Stimulated activated CD4-positive, alpha-beta T cell treated with anti-CD3 and anti-CD28 coated beads, Interleukin-1b, Interleukin-23, amount 100 ng/mL, for 24 hours (primary cell): ENCODE measurements at places on chromosomes 12 and 14.
A peak's percentile ranks its signal among the peaks of the same experiment; 100 is the strongest.

DNA sequence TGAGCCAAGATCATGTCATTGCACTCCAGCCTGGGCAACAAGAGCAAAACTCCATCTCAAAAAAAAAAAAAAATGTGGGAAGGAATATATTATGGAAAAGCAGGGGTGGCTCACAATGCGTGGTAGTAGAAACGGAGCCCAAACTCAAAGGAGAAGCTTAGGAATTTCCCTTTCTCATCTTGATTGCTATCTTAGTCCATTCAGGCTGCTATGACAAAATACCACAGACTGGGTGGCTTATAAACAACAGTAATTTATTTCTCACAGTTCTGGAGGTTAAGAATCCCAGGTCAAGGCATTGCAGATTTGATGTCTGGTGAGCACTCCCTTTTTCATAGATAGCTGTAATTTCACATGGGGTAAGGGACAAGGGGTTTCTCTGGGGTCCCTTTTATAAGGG, 153.8 kb upstream of the KRR1 start:
- DNase-seq = no peak

- DNase-seq = no peak
These were observed 286.6 kb upstream of the FLRT2 start for GRCh38 chr14:85243321-85243720.

GRCh38 chr14:36647824-36648753, 13.6 kb upstream of the PAX9 start:
- no peak for DNase-seq

DNA sequence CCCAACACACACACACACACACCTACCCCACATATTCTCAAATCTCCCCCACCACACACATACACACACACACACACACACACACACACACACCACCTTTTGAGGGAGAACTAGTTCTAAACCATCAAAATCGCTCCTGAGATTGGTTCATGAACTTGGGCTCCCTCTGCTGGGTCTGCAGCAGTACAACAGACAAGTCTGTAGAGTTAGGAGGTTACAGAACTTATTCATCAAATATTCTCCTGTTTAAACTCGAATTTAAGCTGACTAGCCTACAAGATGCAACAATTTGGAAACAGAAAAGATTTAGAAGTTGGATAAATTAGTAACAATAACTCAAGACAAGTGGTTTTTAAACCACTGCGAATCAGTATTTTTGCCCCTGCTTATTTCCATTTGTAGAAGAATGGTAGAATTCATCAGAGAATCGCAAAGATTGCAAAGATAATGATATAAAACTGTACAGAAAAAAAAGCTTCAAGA, 136.4 kb upstream of the USP15 start:
- peak; percentile 8 for DNase-seq

DNA sequence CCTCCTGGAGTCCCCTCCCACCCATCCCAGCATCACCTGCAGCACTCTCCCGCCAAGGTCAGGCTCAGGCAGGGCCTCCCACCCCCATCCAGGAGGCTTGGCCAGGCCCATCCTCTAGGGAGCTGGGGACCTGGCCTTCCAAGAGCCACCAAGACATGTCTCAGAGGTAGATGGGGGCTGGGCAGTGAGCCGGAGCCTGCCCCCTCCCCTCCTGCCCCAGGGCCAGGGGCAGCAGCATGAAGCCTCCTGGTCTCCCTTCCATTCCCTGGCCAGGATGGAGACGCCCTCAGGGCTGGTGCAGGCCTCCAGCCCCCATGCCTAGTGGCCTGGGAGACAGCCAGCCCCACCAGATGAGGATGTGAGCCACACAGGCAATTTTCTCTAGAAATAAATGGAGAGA, 69.3 kb upstream of the C14orf180 start:
- no peak for DNase-seq

GRCh38 chr12:99917711-99918402, 66.9 kb downstream of the ANKS1B start:
- no peak for DNase-seq

DNA sequence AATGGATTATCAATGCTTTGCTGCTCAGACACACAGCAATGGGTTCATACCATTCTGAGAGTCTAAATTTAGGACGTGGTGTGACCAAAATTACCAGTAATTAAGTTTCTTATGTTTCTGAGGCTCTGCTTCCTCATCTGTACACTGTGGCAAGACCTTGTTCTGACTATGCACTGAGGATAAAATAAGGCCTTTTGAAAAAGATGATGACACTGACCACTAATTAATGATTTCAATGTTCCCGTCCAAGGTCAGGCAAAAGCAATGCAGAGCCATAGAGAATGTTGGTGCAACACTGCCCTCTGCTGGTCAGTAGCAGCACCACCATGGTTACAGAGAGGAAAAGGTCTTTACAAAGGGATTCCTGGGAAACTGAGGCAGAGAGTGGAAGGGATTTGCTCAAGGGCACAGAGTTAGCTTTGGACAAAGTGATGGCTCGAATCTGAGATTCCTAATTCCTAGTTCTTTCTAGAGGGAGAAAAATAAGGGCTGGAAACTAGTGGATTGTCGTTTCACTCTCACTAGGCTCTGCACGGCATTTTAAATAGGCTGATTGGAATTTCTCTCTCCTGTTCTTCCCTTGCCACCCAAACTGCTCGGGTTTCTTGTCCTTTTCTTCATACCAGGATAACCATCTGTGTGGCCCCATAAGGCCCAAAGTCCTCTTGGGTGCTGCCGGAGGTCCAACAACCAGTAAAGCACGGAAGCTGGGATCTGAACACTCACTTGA, 22.3 kb upstream of the P2RX7 start:
- no peak for DNase-seq

DNA sequence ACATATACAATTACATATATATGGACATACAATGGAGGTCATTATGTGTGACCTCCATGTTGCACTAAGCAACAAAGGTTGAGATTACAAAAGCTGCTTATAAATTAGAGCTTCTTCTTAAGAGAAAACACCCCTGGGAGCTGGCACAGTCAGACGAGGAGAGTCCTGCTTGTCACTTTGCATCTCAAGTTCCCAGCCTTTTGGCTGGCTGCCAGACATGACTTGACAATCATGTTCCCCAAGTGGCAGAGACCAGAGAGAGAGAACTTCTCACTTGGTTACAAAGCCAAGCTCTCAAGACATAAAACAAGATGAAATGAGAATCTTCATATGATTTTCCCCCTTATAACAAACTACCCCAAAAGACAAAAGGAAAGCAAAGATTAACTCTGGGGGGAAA, 8.5 kb upstream of the SYNJ2BP start:
- DNase-seq = no peak

- DNase-seq = no peak
These were observed 488.3 kb upstream of the FLRT2 start for GRCh38 chr14:85041618-85042017.

DNA sequence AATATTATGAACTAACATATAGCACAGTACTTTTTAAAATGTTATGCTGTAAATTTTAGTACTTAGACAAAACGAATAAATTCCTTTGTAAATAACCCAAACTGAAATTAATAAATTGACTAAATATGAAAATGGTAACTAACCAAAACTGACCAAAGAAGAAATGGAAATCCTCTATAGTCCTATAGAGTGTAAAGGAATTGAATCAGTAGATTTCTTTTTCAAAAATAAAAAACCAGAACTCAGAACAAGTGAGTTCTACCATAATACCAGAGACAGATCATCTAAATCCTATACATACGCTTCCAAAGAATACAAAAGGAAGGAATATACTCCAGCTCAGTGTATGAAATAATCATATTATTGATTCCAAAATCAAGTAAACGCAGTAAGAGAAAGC, 39.8 kb downstream of the TMPRSS12 start:
- no peak for DNase-seq

GRCh38 chr14:60161196-60162107, 3.7 kb downstream of the DHRS7 start:
- DNase-seq = no peak

DNA sequence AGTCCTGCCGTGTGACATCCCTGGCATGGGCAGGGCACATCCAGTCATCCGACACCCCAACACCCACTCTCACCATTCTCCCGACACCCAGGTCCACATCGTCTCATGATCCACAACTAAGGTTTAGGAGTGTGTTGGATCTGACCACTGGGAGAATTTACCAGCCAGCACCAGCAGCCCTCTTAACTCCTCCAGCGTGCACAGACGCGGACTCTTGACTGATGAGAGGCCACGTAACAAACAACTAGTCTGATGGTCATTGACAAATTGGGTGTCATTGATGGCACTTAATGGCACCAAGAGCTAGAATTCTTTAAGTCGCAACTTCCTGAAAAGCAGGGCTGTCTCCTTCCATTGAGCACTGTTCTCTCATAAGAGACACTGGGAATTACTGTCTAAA, 203.0 kb upstream of the SFSWAP start:
- DNase-seq = no peak

GRCh38 chr12:125436686-125437085, 371.5 kb downstream of the AACS start:
- no peak for DNase-seq

DNA sequence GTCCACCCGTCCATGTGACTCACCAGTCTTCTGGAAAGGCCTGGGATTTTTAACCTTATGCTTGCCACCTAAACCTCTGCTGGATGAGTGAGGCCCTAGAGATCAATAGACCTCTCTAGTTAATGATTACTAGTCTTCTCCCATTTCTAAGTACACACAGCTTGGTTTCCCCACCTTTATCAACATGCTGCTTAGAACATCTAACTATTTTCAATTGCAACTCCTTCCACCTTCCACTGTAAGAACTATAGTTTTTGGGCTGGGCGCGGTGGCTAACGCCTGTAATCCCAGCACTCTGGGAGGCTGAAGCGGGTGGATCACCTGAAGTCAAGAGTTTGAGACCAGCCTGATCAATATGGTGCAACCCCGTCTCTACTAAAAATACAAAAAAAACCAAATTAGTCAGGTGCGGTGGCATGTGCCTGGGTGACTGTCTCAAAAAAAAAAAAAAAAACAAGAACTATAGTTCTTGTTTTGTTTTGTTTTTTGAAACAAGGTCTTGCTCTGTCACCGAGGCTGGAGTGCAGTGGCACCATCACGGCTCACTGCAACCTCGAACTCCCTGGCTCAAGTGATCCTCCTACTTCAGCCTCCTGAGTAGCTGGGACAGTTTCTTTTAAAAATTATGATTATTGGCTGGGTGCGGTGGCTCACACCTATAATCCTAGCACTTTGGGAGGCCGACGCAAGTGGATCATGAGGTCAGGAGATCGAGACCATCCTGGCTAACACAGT, 18.7 kb upstream of the MDM2 start:
- DNase-seq = no peak

DNA sequence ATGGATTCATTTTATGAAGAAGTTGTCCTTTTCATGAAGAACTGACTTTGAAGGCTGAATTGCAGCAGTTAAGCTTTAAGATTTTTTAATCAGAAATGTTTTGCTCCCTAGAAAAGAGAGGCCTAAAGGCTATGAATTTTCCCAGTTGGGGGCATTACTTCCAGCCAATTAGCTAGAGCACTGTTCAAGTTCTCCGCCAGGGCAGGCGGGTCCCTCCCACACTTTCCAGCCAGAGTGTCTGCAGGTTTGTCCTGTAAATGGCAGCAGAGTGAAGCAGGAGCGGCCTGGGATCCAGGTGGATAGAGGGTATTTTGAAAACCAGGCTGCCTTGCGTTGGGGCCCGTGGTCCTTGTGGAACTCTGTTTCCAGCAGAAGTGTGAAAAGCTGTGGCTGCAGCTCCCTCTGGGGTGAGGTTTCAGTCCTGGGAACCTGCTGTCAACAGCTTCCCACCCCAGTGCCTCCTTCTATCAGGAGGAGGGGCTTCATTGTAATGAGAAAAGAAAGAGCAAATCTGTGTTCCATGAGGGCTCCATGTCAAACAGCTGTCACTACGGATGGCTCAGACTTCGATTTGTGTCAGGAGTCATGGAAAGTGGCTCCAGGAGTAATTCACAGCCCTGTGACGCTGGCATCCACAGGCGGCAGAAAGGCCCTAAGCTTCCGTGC, 210.7 kb upstream of the TMEM132C start:
- DNase-seq = no peak

DNA sequence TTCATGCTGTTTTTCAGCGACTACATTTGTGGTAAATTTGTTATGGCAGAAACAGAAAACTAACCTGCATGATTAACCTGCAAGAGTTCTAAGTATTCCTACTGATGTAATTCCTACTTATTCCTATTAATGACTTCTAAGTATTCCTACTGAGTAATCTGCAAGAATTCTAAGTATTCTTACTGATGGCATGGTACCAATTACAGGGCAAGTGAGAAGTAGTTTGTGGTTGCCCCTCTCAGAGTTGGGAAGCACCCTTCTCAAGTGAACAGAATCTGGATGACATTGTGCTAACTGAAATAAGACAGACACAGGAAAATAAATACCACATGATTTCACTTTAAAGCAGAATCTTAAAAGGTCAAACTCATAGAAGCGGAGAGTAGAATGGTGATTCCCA, 100.9 kb upstream of the CPNE8 start:
- no peak for DNase-seq

GRCh38 chr12:53508534-53509170, 1.4 kb upstream of the NPFF start:
- peak; percentile 80 for DNase-seq

GRCh38 chr14:54200726-54201125, 196.1 kb upstream of the CDKN3 start:
- DNase-seq = no peak

DNA sequence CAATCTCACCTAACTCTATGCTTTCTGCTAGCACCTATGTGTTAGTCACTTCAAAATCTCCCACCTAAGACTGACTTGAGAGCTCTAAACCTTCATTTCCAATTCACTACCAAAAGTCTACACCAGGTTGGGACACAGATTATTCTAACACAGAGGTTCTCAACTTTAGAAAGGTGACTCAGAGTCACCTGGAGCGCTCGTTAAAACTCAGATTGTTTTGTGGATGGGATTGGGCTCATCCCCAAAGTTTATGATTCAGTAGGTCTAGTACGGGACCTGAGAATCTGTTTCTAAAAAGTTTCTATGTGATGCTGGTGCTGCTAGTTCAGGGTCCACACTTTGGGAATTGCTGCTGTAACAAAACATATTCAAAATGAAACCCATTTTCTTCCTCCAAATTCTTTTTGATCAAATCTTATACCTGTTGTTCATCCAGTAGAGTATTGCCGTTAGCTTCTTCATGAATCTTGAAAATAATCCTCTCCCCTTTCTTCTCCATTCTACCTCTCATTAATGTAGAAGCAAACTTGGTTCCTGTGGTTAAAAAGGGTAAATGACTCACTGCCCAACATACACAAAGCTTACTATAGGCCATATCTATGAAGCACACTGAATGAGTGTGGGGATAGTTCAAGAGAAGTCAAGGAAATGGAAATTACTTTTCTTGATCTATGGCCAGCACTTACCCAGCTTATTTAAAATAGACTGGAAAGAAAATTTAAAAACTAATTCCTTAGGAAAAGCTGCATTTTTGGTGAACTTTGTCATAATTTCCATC, 206.7 kb downstream of the KIF21A start:
- no peak for DNase-seq
